ENCODE measurements at places on chromosomes 7 and 10.

- DNase-seq = no peak
Measured at GRCh38 chr10:53253221-53253620, 480.6 kb upstream of the MBL2 start.

- DNase-seq = no peak
Measured at GRCh38 chr7:112882022-112882421, 91.8 kb upstream of the TMEM168 start.

DNA sequence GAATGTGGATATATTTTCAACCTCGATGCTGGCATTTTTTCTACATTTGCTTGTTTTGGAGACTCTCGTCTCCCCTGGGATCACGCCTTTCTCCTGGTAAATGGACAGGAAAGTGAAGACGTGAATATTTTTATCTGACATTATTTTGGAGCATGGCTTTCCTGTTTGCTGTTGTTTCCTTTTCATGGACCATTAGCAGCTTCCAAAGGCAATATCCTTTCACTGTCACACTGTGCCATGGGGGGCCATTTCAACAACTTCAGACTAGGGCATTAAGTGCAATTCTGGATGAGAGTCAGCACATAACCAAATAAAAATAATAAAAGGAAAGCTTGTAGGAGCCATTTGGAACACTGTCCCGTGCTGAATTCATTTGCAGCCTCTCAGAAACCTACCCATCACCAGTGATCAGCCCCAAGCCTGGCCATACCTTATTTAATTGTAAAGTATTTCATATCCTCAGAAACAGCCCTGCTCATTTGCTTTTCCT is 75.9 kb upstream of the NEUROD6 start:
- no peak for DNase-seq

GRCh38 chr7:147432079-147432478 is 1158.5 kb upstream of the C7orf33 start:
- no peak for DNase-seq

DNA sequence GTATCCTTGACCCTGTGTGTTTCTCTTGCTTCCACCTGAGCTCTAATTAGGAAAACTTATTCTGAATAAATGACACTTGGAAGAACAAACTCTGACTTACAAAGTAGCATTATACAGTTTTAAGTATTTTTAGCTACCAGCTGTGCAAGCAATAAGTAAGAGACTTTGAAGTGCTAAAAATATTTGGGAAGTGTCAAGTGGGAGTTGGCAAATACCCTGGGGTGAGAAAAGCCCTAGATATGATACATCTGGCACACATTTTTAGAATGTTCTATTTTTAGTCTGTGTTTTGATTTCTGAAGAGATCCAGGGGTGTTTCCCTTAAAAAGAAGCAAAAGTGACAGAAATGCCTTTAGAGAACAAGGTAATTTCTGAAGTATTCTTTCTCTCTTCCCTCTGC is 132.7 kb upstream of the TEX47 start:
- DNase-seq = no peak

- no peak for DNase-seq
Measured at GRCh38 chr7:109898-110556, 82.3 kb upstream of the FAM20C start.

DNA sequence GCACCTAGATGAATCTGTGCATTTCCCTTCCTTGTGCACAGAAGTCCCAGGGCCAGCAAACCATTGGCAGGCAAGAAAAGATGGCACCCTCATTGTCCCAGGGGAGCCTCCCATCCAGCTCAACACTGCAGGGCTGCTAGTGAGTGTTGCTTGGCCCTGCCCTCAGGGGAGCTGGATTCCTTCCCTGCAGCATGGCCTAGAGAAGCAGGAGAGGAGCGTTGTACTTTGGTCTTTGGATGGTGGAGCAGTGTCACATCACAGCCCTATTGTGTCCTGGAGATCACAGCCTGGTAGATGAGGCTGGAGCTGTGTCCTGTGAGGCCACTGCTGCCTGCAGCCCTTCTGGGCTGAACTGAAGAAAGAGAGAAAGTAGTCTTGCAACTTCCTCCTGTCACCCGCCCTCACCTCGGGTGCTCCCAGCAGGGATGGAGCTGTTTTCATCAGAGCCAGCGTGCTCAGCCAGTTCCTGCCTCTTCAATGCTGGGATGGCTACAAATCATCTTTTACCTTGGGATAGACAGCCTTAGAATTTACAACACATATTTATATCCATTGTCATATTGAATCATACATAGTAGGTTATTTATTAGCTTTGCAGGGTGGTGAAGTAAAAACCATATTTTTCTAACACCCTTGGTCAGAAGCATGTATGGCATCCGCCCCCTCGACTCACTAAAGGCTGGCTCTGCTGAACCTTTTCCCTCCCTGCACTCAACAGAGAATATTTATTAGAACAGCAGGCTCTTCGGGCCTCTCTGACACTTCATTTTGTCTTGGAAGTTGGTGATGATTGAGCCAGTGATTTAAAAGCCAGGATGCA is 43.1 kb upstream of the FAM180A start:
- no peak for DNase-seq

DNA sequence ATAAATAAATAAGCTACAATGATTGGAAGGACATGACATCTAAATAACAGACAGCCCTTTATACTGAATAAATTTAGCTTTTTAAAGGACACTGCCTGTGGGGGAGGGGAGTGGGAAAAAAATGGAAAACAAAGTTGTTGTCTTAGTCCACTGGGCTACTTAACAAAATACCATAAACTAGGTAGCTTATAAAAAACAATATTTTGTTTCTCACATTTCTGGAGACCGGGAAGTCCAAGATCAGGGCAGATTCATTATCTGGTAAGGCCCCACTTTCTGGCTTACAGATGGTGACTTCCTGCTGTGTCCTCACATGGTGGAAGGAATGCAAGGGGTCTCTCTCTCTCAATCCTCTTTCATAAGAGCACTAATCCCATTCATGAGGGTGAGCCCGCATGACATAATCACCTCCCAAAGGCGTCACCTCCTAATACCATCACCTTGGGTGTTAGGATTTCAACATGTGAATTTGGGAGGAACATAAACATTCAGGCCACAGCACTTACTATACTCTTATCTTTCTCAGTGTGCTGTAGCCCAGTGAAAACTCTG is 43.0 kb downstream of the DNAJC12 start:
- no peak for DNase-seq

GRCh38 chr7:34108165-34108564 is 202.8 kb downstream of the BMPER start:
- no peak for DNase-seq

DNA sequence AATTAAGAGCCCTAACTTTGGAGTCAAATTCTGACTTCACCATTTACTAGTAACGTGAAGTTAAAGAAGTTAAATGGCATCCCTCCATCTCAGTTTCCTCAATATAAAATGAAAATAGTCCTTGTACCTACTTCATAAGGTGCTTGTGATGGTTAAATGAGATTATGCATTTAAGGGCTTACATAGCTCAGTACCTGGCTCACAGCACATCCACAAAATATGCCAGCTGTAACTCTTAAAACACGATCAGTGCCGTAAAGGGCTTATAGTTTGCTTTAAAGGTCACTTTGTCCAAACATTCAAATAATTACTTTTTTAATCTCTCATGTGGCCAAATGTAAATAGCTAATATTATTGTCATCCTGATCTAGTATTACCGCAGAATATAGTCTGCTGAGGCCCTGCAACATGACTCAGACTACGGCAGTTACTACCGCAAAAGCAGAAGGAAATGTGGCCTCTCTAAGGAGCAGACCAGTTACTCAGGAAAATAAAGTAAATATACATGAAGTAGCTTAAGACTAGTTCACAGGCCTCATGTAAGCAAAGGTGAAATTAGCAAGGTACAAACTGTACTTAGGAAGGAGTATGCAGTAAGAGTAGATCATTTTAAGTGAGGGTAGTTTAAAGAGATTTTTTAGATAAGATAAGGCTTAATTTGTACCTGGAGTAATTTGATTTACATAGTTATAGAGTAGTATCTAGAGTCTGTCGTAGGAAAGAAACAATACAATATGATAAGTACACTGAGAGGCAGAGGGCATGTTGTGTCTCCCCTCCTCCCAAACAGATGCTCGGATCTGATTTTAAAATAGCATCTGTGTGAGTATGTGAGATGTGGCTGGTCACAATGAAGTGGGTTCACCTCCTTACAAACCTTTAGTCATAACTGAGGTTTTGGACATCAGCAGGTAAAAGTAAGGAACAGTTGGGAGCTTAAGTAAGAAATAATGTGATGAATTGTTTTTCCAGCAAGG is 13.1 kb downstream of the CASP2 start:
- DNase-seq = peak; percentile 71

DNA sequence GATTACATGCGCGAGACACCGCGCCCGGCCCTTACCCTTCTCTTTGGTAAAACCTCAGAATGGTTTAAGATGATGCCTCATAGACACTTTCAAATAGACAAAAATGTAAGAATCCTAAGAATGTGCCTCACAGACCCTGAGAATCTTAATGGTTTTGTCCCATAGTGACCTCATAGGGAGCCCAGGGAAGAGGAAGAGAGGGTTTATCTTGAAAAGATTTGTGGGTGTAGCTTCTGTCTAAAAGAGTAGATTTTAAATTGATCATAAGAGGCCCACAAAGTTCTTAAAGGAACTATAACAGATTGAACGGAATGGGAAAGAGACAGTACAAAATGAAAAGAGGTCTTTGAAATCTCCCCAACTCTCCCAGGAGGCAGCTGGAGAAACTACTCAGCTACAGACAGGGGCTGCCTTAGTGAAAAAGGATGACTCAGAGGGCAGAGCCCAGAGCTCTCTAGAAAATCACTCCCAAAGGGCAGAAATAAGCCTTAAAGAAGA is 220.6 kb downstream of the ADRA2A start:
- peak; percentile 21 for DNase-seq

GRCh38 chr7:17183630-17184328 is 114.7 kb upstream of the AHR start:
- DNase-seq = no peak

DNA sequence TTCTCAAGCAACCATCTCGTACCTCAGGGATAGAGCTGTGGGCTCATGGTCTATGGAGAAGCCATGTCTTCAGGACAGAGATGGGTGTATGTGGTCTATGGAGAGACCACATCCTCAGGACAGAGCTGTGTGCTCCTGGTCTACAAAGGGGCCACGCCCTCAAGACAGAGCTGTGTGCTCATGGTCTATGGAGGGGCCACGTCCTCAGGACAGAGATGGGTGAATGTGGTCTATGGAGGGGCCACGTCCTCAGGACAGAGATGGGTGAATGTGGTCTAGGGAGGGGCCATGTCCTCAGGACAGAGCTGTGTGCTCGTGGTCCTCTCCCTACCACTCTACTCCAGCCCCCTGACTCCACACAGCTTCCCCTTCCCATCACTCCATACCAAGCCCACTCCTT is 117.8 kb downstream of the WDR37 start:
- no peak for DNase-seq

GRCh38 chr7:28811701-28812430 is 146.3 kb downstream of the TRIL start:
- no peak for DNase-seq

DNA sequence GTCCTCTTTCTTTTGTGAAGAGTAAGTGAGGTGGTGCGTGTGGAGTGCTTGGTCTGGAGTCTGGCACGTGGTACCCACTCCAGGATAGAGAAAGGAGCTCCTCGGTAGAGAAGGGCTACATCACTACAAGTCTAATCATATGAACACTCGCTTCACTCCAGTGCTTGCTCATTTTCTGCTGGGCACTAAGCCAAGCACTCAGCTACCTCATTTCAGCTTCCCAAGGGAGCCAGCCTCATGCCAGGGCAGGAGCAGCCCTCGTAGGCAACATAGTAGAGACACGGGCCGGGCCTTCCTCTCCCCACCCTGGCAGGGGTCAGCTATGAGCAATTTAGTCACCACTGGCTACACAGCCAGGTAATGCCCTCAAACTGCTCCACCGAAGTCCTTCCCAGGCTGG is 11.4 kb upstream of the HSPA12A start:
- no peak for DNase-seq

DNA sequence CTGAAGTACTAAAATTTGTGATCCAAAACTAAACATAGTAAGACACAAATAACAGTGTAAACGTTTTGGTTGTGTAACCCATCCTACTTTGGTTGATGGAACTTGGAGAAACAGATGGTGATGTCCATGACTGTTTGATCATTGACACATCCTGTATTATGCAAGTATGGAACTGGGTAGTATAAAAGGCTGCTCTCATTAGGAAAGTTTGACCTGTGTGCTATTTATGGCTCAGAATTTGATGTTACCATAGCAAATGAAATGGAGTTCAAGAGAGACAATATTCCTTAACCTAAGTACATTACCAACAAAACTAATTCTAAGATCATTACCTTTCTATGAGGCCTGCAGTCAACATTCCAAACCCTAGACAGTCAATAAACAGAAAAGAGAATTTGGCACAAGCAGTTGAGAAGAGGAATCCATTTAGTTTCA is 39.9 kb downstream of the DKK1 start:
- peak; percentile 23 for DNase-seq

GRCh38 chr10:80453842-80454512 is at the start of gene TSPAN14:
Gene TSPAN14 (plus strand): TSS chr10:80454310. CDS start chr10:80489234, 34,924 bp downstream.
- peak; percentile 90 for DNase-seq

DNA sequence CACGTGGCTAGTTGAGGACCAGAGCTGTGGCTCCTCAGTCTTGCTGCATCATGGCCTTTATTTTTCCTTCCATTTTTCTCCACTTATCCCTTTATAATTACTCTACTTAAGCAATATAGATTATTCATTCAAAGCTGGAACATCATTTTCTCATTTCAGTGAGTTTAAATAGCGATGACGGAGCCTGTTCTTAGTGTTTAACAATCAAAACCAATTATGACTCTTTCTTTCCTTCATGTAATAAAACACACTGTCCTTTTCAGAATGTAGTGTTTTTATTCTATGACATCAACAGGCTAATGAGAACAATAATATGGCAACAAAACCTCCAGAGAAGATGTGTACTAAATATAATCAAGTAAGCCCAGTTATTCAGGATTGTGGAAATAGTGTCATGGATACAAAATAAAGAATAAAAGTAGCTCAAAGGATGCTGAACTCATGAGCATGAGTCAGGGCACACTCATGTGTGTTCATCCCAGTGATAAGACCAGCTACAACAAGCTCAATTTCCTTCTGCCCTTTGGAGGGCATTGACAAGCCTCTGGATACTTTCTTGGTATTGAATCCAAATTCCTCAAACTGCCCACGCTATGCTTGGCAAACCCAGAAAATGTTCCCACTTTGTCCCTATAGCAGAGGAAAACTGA is 188.4 kb downstream of the CYP26A1 start:
- DNase-seq = peak; percentile 8

DNA sequence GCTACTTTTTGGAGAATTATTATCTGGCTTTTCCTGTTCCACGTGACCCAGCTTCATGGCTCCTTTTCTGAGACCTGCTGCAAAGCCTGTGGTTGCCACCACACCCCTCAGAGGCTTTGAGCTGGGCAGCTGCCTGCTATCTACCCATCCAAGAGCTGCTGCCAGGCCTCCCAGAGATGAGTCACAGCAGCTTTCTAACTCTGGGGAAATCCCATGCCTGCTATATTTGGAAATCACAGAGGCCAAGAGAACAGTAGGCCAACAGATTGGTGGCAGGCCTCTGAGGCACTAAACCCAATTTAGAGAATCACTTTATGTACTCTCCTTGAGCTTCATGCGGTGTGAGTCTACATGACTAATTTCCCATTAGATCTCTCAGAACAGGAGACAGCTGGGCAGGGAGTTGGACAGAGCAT is 35.2 kb downstream of the SGCE start:
- peak; percentile 56 for DNase-seq

GRCh38 chr7:48389977-48390376 is 218.7 kb downstream of the ABCA13 start:
- DNase-seq = peak; percentile 16

- no peak for DNase-seq
Measured at GRCh38 chr10:121990015-121990677, 1.2 kb downstream of the TACC2 start.

Data from hepatic stellate cell (primary cell).